Activated T-helper 1 cell treated with anti-CD3 and anti-CD28 coated beads, Interleukin-2, amount 50 U/mL, for 16 hours (primary cell): ENCODE measurements at places on chromosomes 11 and 22.

DNA sequence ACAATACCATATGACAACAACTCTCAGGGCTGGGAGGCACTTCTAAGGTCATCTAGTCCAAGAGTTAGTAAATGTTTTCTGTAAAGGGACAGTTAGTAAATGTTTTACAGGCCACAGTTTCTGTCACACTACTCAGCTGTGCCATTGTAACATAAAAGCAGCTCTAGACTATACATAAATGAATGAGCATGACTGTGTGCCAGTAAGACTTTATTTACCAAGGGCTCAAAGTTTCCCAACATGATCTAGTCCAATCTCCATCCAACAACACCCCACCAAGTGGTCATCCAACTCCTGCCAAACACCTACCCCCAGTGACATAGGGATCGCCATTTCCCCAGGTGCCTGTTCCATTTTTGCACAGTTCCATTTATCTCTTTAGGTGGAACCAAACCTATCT lies 12.1 kb downstream of the SERGEF start:
- no peak for DNase-seq

GRCh38 chr11:7512525-7513233 lies 1.1 kb upstream of the PPFIBP2 start:
- no peak for DNase-seq

- no peak for DNase-seq
Observed at GRCh38 chr11:12114193-12115033, 4.0 kb downstream of the MICAL2 start.

GRCh38 chr11:57378186-57378585 lies 2.8 kb downstream of the PRG3 start:
- DNase-seq, result no peak

GRCh38 chr22:32695451-32695891 lies 106.0 kb upstream of the TIMP3 start:
- DNase-seq, result no peak

- peak; percentile 13 for DNase-seq
Observed at GRCh38 chr11:86176165-86176884, 68.2 kb upstream of the EED start.
